ENCODE measurements at places on chromosomes 1 and 21.

GRCh38 chr1:157496121-157496526 lies 56.2 kb downstream of the FCRL5 start:
- DNase-seq: peak; percentile 26

- DNase-seq: no peak
These were observed 14.0 kb downstream of the INKA2 start for GRCh38 chr1:111725192-111725591.

DNA sequence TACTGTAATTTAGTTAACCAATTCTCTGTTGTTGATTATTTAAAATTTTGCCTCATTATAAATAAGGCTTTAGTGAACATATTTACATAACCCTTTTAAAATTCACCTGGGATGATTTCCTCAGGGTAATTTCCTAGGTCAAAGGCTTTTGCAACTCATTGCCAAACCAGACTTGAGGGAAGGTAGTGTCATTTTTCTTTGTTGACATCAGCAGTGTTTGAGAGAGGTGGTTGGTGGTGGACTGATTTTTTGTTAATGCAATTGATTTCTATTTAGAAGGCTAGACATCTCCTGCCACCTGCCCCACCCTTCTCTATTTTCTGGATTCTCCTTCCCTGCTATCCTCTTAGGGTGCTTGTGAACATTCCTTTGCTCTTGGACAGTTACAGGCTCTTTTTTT lies 116.8 kb downstream of the HHAT start:
- DNase-seq: no peak

DNA sequence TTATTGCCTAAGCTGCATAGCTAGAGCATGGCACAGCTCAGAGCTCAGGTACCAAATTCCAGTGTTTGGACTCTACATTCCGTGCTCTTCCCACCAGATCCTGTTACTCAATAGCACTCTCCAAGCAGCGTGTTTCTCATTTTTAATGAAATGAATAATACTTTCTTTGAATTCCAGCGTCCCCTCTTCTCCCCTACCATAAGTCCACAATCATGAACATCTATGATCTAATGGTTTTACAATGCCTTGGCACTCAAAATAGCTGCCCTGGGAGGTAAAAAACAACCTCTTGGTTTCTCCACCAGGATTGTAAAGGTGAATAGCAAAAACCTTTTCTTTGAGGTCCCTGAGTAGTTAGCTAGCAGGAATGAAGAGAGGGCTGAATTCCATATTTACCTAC lies 480.0 kb upstream of the PKN2 start:
- no peak for DNase-seq

DNA sequence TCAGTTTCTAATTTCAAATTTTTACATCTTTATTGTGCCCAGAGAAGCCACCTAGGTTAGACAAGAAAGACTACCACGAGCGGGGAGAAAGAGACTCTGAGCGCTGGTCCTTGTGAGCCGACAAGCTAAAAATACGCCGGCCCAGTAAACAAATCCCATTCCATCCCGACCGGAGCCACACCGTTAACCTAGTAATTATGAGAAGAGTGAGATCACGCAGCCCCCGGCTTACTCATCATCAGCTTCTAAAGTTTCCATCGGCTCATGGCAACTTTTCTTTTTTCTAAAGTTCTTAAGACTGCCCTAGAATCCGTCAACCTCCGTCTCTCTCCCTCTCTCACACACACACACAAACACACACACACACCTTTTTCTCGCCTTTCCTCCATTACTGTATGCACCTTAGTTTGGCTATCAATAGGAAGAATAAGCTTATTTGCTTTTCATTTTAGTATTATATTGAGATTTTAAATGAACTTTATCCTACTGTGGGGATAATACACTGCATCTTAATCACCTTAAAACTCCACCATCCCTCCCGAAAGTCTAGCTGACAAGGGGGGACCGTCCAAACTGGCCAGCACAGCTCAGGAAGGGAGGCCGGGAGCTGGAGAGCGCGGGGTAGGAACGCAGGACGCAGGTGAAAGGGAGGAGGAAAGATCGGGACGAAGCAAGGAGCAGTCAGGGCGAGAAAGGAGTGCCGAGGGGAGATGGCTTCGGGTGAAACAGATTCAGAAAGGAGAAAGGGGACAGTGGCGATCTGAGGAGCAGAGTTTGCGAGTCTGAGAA lies 728 bp downstream of the OTUD7B start:
- peak; percentile 60 for DNase-seq

GRCh38 chr1:213669964-213670691 lies 317.6 kb upstream of the PROX1 start:
- no peak for DNase-seq

DNA sequence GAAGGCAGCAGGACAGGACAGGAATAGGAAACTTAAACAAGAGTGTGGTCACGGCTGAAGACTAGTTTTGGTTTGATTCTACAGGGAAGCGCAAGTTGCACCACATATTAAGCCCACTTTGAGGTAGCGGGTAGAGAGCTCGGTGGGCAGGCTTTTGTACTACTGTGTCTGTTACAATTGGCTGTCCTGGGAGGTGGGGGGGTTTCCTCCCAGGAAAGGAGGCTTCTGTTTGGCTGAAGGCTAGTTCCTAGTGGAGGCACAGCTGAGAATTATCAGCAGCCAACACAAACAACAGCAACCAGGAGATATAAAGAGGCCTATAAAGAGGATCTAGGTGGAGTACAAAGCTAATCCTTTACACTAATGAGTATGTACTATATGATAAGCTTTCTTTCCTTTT lies 62.7 kb downstream of the ZNF648 start:
- no peak for DNase-seq

All from stimulated activated naive CD8-positive, alpha-beta T cell treated with anti-CD3 and anti-CD28 coated beads, Interleukin-15, Interleukin-2, amounts not matched to agents 100 U/mL and 50 U/mL, for 24 hours (primary cell).